ENCODE measurements at places on chromosomes 5 and 9. TPM values are rescaled to one million over a fixed set of nuclear protein-coding genes. Genes with fewer than 3 reads are reported as not detected.

Gene MEGF9
- 9.6 TPM for total RNA-seq

Gene SPATA31A5
- not detected for total RNA-seq

Gene SELENOP
- 63.1 TPM for total RNA-seq

Gene DCTN4
- 36.2 TPM for total RNA-seq

Gene ARL14EPL
- not detected for total RNA-seq

Gene ST8SIA4
- total RNA-seq: 9.4 TPM

Gene HCN1
- total RNA-seq: not detected

Data from bladder microvascular endothelial cell (primary cell).